ENCODE measurements at places on chromosomes 3 and 15. TPM values are rescaled to one million over a fixed set of nuclear protein-coding genes. Genes with fewer than 3 reads are reported as not detected.

DNA sequence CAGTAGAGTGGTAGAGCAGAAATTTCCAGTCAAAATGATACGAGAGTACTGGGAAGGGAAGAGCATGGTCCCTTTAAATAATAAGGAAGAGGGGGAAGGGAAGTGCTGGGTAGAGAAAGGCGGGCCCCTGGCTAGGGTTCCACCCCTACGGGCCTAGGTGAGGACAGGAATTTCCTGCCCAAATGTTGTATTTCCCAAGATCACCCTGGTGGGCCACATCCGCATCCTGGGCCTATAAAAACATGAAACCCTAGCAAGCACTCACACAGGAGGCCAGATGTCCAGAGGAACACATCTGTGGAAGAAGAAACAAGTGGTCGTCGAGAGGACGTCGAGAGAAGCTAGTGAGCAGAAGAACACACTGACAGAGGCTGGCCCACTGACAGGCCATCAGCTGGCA lies 661.2 kb downstream of the SQOR start:
- no peak for DNase-seq

GRCh38 chr3:168394439-168394838 lies 298.7 kb upstream of the GOLIM4 start:
- DNase-seq = no peak

- no peak for DNase-seq
Observed at GRCh38 chr15:25879438-25879837, 16.3 kb upstream of the ATP10A start.

GRCh38 chr3:188853856-188854771 lies 317.7 kb upstream of the TPRG1 start:
- DNase-seq = no peak

DNA sequence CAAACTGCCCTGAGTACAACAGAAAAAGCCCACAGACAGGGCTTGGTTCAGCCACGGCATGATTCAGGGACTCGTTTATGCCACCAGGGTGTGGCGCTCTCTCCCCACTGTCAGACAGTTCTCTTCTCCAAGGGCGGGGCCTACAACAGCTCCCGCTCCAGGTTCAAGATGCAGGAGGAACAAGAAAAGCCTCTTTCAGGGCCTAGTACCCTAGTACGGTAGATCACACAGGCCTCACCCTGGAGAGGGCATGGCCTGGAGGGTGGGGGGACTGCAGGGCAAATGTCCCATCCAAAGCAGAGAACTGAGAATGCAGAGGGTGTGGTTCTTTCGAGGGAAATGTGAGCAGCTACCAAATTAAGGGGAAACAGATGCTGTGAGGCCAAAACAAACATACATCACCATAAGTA lies 12.0 kb downstream of the MESD start:
- no peak for DNase-seq

DNA sequence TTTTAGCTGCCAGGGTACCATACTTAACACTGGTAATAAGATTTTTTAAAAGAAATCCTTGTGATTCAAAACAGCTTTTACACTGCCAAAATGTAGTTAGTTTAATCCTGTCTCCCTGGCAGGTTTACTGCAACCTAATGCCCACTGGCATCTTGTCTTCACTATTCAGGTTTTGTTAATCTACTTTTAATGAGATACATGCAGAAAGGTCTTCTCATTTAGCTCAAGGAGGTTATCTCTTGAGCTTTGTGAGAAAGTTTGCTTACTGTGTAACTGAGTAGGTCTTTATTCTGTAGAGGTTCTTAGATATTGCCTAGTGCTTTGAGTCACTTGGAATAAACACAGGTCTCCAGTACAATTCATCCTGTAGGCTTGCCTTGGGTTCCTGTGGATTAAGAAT lies 110.7 kb downstream of the PIK3R4 start:
- no peak for DNase-seq

GRCh38 chr3:64184621-64185020 lies 40.6 kb downstream of the PRICKLE2 start:
- no peak for DNase-seq

GRCh38 chr3:150917951-150918350 lies 12.7 kb upstream of the MINDY4B start:
- DNase-seq = no peak

- DNase-seq = peak; percentile 24
Observed at GRCh38 chr3:48273594-48274211, 32.8 kb downstream of the ZNF589 start.

DNA sequence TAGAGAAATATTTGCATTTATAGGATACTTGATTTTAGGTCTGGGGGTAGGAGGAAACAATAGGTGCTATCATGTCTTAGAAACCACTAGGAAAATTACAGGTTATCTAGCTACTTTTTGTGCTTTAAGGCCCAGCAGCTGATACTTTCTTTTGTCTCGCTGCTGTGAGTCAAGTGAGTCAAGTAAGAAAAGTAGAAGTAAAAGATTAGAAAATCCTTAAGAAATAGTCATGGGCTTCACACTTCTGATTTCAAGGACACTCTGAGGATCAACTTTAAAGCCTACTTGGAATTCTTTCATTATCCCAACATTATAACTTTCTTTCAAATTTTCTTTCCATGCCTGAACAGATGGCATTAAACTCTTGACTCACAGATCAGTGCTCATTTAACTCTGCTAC lies 95.2 kb upstream of the RBMS3 start:
- DNase-seq = no peak

DNA sequence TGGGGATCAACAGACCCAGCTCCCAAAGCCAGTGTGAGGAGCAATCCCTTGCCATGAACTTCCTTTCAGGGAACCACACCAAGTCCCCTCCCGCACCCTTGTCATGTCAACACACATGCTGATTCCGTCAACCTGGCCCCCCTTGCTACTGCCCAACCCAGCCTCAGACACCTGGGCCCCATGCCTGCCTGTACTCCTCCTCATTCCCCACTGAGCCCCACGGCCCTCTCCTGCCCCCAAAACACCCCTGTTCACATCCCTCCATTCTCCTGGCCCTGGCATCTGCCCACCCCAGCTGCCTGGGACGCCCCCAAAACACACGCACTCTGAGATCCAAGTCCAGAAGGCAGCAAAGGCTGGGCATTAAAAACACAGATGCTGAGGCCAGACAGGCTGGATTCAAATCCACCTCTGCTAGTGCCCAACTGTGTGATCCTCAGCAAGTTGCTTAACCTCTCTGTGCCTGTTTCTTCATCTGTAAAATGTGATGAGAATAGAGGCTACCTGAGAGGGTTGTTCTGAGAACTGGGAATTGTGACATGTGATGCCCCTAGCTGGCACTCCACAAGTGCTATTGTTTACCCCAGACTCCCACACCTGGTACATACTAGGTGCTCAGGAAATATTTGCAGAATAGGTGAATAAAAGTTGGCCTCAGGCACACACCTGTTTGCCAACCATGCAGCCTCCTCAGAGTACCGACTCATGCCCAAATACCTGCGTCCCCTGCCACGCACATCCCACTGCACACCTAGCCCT lies 2.3 kb downstream of the PLXND1 start:
- no peak for DNase-seq

DNA sequence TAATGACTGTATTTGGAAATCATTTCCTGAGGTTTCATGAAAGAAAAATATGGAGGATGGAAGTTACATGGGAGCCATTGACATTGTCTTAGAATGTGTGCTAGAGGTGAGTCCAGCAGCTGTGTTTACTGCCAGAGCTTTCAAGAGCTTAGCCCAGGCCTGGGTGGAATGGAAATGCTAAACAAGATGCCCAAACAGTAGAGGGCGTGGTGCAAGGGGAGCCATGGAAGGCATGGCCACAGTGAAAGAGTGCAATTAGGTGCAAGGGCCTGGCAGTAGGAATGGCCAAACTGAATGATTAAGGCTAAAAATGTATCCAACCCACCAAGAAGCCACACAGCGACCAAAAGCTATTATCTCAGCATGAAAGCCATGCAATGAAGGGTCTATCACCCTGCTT lies 257.7 kb upstream of the NR2F2 start:
- no peak for DNase-seq

- DNase-seq = peak; percentile 74
Observed at GRCh38 chr3:100492059-100493006, at the start of gene TMEM45A. TMEM45A (plus strand) TSS chr3:100492619; CDS start chr3:100555212, 62,593 bp downstream.

- DNase-seq = peak; percentile 69
Observed at GRCh38 chr15:38670128-38671005, 105.8 kb upstream of the RASGRP1 start.

- no peak for DNase-seq
Observed at GRCh38 chr3:145032791-145033190, 1061.2 kb downstream of the DIPK2A start.

SMCO1 gene
- total RNA-seq = not detected

PLSCR5 gene
- not detected for total RNA-seq

ALDH1A2 gene
- total RNA-seq = 1.2 TPM

HIGD2B gene
- total RNA-seq = 0.16 TPM

THBS1 gene
- total RNA-seq = 0.32 TPM

ERC2 gene
- total RNA-seq = 0.09 TPM

UBE2E2 gene
- total RNA-seq = 6.3 TPM

DUOX1 gene
- 0.37 TPM for total RNA-seq

COL6A5 gene
- total RNA-seq = not detected

TMEM266 gene
- not detected for total RNA-seq

C3orf20 gene
- total RNA-seq = 0.07 TPM

UNC45A gene
- total RNA-seq = 75.7 TPM

Measured in activated T-helper 2 cell treated with anti-CD3 and anti-CD28 coated beads, Interferon-gamma antibody, Interleukin-2, Interleukin-4, amounts not matched to agents 10 μg/mL and 5 μg/mL and 100 μg/mL, durations not matched to agents 14 hours and 24 hours and 36 hours (primary cell).